ENCODE measurements at places on chromosomes 16 and 17.

DNA sequence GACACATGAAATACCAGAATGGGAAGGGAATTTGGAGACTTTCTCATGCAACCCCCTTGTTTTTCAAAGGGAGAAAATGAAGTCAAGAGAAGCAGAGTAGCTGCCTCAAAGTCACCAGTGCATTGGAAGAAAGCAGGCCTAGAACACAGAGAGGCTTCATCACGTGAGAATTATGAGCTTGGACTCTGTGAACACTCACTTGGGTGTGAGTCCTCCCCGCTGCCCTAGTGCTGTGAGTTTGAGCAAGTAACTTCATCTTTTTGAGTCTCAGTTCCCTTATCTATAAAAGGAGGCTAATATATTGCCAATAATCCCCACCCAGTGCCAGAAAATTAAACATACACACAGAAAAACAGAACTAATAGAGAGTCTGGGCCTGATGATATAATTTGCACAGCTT lies 315.8 kb downstream of the XYLT1 start:
- DNase-seq, result no peak

- DNase-seq, result no peak
Observed at GRCh38 chr16:8853150-8853549, 15.7 kb downstream of the CARHSP1 start.

DNA sequence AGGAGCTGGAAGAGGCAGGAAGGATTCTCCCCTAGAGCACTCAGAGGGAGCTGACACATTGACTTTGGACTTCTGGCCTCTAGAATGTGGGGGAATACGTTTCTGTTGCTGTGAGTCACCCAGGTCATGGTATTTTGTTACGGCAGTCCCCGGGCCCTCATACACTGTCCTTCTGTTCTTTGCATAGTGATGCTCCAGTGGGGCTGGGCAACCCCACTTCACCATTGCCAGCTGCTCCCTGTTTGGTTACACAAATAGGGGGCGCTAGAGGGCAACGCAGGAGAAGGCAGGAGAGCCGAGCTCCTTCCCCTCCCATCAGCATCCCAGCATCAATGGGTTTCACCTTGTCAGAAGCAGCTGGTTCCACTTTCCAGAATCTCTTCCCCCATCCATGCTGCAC lies 257.7 kb upstream of the FOXF1 start:
- DNase-seq, result no peak

GRCh38 chr17:9472094-9472493 lies 103.5 kb downstream of the STX8 start:
- no peak for DNase-seq

DNA sequence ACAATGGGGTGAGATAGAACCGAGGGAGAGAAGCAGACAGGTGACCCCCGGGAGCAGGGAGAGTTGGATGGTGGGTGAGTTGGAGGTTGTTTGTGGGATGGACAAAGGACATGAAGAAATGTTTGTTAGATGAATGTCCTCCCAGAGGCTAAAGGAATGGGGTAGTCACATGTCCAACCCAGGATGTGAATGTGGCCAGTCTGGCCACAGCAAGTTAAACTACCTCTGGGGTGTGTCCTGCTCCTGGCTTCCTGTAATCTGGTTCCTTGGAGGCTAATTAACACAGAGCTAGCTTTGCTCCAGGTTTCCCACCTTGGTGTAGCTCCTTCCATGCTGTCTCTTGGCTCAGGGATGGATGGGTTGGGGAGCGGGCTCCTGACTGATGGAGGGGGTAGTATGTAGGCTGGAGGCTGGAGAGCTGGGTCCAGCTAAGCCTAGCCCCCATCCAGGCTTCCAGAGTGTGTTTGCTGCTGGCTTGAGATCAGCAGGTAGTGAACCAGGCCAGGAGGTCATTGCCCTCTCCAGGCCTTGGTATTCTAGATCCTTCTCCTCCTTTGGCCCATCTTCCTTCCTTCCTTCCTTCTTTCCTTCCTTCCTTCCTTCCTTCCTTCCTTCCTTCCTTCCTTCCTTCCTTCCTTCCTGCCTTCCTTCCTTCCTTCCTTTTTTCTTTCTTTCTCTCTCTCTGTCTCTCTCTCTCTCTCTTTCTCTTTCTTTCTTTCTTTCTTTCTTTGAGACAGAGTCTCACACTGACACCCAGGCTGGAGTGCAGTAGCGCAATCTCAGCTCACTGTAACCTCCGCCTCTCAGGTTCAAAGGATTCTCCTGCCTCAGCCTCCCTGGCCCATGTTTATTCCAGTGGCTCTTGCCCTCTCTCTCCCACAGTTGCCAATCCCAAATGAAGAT lies 28.0 kb upstream of the UBE2G1 start:
- peak; percentile 83 for DNase-seq

GRCh38 chr17:82881900-82882714 lies 42.3 kb upstream of the ZNF750 start:
- no peak for DNase-seq

GRCh38 chr16:73315645-73316044 lies 267.7 kb upstream of the ZFHX3 start:
- DNase-seq, result no peak

- no peak for DNase-seq
Observed at GRCh38 chr17:63075969-63076368, 109.9 kb downstream of the TANC2 start.

DNA sequence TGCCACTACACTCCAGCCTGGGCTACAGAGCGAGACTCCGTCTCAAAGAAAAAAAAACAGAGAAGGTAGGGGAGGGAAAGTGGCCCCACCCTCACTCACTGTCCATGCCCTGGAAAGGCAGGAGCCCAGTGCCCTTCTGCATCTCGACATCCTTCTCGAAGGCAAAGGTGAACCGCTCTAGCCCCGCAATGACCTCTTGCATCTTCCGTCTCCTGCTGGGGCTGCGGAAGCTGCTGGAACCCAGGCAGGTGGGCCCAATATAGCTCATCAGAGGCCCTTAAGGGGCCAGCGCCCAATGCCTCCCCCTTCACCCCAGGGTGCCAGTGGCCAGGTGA lies at the start of gene CPSF4L:
CPSF4L (minus strand) TSS at position 264 of the 335 bp plus-strand sequence; CDS start at position 202, 62 bp downstream.
- no peak for DNase-seq

DNA sequence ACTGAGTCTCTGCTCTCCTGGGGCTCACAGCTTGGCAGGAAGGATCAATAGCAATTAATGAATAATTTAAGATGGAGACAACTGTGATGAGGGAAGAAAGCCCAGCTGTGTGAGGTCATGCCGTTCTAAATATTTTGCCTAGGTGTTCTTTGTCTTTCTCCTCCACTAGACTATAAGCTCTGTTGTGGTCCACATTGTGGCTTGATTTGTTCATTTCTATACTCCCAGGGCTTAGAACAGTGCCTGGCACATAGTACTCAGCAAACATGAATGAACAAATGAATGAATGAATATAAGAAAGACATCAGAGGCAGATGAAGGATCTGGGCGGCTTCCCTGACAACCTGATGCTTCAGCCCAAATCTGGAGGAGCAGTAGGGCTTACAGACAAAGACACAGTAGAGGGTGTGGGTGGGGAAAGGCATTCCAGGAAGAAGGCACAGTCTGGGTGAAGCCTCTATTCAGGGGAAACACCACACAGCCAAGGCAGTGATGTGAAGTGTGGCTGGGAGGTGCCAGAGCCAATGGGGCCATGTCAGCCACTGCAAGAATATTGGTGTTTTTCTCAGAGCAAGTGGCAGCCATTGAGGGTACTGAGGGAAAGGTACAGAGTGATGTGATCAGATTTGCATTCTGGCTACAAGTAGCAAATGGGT lies 8.3 kb downstream of the CDH13 start:
- DNase-seq, result no peak

GRCh38 chr17:20010099-20010863 lies 1.1 kb downstream of the SPECC1 start:
- DNase-seq, result no peak

DNA sequence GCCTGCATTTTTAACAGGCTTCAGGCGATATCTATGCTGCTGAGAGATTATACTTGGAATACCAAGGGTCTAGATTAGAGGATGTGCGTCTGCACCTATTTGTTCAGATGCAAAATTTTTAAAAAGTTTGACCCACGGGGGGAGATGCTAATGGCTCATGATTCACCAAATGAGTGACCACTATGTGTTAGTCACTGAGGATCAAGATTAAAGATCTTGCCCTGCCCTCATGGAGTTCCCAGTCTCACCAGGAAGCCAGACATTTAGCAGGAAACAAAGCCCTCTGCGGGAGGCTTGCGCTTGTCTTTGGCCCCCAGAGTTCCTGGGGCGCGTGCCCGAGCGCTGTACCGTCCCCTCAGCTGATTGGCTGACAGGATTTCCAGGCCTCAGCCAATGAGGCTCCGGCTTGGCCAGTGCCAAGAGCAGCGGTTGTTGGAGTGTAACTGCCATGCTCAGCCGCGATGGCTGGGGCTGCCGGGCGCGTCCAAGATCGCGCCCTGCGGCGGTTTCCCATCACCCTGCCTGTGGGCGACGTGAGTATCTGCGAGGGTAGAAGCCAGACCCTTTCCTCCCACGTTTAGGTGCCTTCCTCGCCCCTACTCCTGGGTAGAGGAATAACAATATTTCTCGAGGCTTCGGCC lies 4.5 kb upstream of the DDX19B start:
- DNase-seq, result no peak

DNA sequence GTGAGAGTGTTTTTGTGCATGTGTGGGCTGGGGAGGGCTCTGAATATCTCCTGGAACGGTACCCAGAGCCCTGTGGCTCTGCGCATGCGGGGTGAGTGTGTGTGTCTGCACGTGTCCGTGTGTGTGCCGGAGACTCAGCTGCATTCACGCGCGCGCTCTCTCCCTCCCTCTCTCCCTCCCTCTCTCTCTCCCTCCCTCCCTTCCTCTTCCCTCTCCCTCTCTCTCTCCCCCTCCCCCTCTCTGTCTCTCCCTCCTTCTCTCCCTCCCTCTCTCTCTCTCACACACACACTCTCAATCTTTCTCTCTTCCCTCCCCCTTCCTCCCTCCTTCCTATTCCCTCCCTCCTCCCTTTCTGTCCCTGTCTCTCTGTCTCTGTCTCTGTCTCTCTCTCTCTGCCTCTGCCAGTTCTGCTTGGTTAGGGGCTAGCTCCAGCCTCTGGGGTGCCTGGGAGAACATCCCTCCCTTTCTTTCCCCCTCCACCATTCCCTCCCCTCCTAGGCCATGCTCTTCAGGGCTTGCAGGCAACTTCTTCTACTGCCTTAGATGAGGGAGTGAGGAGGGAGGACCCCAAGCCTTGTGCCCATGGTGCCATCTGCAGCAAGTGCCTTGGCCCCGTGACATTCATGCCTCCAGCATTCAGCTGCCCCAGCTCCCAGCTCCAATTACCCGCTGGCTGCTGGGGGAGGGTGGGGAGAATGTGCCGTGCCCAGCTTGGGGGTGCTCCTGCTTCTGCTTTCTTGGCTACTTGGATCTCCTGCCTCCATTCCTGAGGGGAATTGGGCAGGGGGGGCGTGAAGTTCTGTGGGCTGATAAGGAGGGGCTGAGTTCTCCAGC lies 6.4 kb downstream of the THRA start:
- peak; percentile 75 for DNase-seq

- DNase-seq, result no peak
Observed at GRCh38 chr16:89290887-89291286, 73.4 kb downstream of the ZNF778 start.

GRCh38 chr16:12515746-12516145 lies 287.9 kb downstream of the CPPED1 start:
- no peak for DNase-seq

- no peak for DNase-seq
Observed at GRCh38 chr17:31058976-31059375, 35.8 kb upstream of the NF1 start.

DNA sequence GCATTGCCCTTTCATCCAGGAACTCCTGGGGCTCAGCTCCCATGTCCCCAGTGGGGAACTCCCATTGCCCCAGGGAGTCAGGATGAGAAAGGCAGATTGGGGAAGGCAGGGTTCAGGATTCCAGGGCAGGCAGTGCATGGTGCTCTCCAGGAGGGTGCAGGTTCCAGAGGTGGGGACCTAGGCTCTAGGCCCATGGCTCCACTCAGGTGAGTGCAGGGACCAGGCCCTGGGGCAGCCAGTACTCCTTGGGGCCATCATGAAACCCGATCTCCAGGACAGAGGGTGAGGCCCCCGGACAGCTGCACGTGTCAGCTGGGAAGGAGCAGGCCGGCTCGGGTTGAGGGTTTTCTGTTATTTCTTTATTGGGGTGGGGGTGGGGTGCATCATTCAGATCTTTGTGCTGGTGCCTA lies 1.3 kb upstream of the MTSS2 start:
- DNase-seq, result no peak

- DNase-seq, result no peak
Observed at GRCh38 chr16:82092711-82093110, 57.7 kb downstream of the HSD17B2 start.

DNA sequence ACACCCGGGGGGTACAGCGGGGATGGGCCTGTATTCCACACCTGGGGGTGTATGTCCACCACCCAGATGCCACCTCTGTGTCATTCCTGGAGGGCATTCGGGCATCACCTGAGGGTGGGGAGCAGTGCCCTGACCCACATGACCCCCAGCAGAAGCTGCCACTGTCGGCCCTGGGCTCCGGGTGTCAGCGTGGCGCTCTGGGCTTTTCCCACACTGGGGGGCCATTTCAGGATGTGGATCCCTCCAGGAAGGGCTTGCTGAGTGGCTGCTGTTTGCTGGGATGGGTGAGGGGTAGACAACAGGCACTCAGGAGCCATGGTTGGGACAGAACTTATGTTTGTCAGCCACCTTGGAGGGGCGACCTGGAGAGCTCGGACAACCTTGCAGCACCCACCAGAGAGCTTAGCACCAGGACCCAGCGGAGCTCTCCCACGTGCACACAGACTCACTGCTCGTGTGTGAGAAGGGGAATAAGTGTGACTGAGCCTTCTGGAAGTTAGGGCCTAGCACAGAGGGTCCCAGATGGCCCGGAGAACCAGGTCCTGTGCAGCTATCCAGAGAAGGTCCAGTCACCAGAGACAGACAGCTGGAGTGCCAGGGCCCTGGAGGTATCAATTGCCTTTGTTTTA lies 102.7 kb downstream of the METRNL start:
- DNase-seq, result no peak

DNA sequence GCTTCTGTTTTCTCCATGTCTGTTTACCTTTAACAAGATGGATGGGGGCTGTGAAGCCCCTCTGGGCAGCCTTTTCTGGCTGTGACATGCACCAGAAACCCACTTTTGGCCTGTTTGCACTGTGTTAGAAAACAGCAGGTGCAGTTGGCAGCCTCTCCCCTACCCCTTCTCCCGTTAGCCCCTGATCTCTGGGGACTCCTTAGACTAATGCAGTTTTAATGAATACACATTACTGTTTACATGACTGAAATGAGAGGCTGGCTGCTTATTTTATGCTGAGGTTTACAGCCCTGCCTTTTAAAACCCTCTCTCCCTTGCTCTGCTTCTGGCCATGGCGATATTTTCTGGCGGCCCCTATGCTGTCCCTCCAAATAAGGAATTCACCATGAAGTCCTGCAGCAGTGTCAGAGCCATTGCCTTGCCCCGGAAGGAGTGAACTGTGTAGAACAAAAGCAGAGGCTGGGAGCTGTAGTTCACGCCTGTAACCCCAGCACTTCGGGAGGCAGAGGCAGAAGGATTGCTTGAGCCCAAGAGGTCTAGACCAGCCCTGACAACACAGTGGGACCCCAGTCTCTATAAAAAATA lies 79.3 kb downstream of the PRKCB start:
- DNase-seq, result no peak

DNA sequence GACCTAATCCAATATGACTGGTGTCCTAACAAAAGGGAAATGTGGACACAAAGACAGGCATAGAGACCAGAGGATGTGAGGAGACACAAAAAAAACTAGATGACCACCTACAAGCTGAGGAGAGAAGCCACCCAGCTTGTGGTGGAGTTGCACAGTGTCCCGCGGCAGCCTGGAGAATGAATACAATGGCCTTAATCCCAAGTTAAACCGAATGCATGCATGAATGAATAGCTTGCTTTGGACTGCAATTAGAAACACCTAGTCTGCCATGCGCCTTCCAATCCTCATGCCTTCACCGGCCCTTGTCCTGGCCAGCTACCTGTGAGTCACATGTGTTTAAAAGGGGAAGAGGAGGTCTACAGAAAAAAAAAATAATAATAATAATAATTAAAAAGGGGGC lies 72.0 kb downstream of the CNGB1 start:
- DNase-seq, result no peak

- DNase-seq, result no peak
Observed at GRCh38 chr16:62965831-62966230, 929.6 kb upstream of the CDH8 start.
